Calu3 (cell line): ENCODE measurements at places on chromosomes 11 and 22. TPM values are rescaled to one million over a fixed set of nuclear protein-coding genes. Genes with fewer than 3 reads are reported as not detected.

DNA sequence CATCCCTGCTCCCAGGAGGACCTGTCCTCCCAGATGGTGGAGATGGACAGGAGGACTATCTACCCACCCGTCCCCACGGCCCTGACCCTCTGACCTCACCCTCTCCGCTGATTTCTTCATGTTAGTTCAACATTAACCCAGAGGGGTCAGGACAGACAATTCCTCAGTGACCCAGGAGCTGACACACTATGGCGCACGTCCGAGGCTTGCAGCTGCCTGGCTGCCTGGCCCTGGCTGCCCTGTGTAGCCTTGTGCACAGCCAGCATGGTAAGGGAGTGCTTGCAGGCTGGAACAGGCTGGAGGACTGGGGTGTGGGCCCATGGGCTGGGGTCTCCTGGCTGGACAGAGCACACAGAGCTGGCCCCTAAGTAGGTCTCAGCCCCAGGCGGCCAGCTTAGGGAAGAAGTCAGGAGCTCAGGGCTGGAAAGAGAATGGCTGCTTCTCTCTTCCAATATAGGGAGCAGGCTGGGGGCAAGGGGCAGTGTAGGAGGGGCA is at the start of gene F2:
F2 (plus strand) TSS at position 166 of the 495 bp plus-strand sequence; CDS start at position 189, 23 bp downstream.
- H3K4me1 ChIP-seq: no peaks in the 10 kb centered on the region
- no peaks in the 10 kb centered on the region for H3K27me3 ChIP-seq
- H3K27ac ChIP-seq: no peak within 1 kb of the TSS
- no peak within 1 kb of the TSS for H3K4me3 ChIP-seq

- H3K36me3 ChIP-seq: no peaks in the 10 kb centered on the region
- DNase-seq: no peak
- H3K4me3 ChIP-seq: no peak overlapping the region
- no peak overlapping the region for H3K27ac ChIP-seq
- no peaks in the 10 kb centered on the region for H3K4me1 ChIP-seq
- peaks cover 66% of the 10 kb centered on the region for H3K27me3 ChIP-seq
These were observed 661 bp downstream of the ADAMTS8 start for GRCh38 chr11:130427581-130428315.

GRCh38 chr11:76329983-76330382 is 50.9 kb downstream of the THAP12 start:
- peaks cover 11% of the 10 kb centered on the region for H3K27me3 ChIP-seq
- H3K4me1 ChIP-seq: peaks cover 8% of the 10 kb centered on the region
- no peak overlapping the region for H3K27ac ChIP-seq
- no peak overlapping the region for H3K4me3 ChIP-seq
- H3K36me3 ChIP-seq: no peaks in the 10 kb centered on the region

GRCh38 chr22:46002757-46003270 is 25.9 kb upstream of the WNT7B start:
- peaks cover 10% of the 10 kb centered on the region for H3K36me3 ChIP-seq
- no peak overlapping the region for H3K4me3 ChIP-seq
- no peak overlapping the region for H3K27ac ChIP-seq
- H3K27me3 ChIP-seq: peaks cover 34% of the 10 kb centered on the region
- peaks cover 15% of the 10 kb centered on the region for H3K4me1 ChIP-seq

- no peak for DNase-seq
- H3K36me3 ChIP-seq: no peaks in the 10 kb centered on the region
- H3K27ac ChIP-seq: no peak overlapping the region
These were observed 24.6 kb downstream of the LMO1 start for GRCh38 chr11:8239040-8239439.

- no peaks in the 10 kb centered on the region for H3K36me3 ChIP-seq
- no peak overlapping the region for H3K27ac ChIP-seq
- peaks cover 49% of the 10 kb centered on the region for H3K27me3 ChIP-seq
These were observed 64.7 kb upstream of the ASPHD2 start for GRCh38 chr22:26364066-26365015.

DNA sequence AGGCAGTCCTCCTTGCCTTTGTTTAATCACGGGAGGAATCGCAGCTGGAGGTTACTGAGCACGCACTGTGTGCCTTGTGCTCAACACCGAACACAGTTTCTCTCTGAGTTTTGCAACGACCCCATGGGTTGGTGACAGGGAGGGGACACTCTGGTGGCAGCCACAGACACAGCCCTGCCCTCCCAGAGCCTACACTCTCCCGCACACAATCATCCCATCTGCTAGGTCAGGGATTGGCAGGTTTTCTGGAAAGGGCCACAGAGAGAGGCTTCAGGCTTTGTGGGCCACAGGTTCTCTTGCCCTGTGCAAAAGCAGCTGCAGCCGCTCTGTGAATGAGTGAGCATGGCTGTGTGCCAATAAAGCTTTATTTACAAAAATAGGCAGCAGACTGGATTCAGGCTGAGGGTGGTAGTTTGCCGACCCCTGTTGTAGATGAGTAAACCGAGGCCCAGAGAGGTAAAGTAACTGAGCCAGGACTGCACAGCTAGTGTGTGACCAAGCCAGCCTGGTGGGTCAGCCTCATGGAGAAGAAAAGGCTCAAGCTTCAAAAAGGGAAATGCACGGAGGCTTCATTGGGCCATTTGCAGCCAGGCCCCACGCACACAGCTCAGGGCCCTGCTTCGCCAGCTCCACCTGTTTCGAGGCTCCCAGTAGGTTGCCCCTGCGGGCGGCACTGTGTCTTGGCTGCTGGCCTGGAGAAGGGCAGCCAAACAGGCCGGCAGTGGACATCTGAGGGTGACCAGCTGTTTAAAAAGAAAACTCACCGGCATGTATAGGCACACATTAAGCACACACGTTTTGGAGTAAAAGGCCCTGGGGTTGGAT is 16.3 kb downstream of the LTO1 start:
- no peak for DNase-seq
- no peak overlapping the region for H3K27ac ChIP-seq
- no peaks in the 10 kb centered on the region for H3K27me3 ChIP-seq
- no peak overlapping the region for H3K4me3 ChIP-seq
- peaks cover 34% of the 10 kb centered on the region for H3K36me3 ChIP-seq

- H3K4me1 ChIP-seq: peaks cover 16% of the 10 kb centered on the region
- H3K27ac ChIP-seq: no peak overlapping the region
- no peaks in the 10 kb centered on the region for H3K27me3 ChIP-seq
- DNase-seq: no peak
- no peaks in the 10 kb centered on the region for H3K36me3 ChIP-seq
These were observed 24.4 kb upstream of the A4GALT start for GRCh38 chr22:42745118-42745517.

- no peak overlapping the region for H3K4me3 ChIP-seq
- peaks cover 47% of the 10 kb centered on the region for H3K27me3 ChIP-seq
- H3K27ac ChIP-seq: no peak overlapping the region
- no peaks in the 10 kb centered on the region for H3K36me3 ChIP-seq
- H3K4me1 ChIP-seq: no peaks in the 10 kb centered on the region
These were observed 807 bp upstream of the WT1 start for GRCh38 chr11:32435942-32436750.

DNA sequence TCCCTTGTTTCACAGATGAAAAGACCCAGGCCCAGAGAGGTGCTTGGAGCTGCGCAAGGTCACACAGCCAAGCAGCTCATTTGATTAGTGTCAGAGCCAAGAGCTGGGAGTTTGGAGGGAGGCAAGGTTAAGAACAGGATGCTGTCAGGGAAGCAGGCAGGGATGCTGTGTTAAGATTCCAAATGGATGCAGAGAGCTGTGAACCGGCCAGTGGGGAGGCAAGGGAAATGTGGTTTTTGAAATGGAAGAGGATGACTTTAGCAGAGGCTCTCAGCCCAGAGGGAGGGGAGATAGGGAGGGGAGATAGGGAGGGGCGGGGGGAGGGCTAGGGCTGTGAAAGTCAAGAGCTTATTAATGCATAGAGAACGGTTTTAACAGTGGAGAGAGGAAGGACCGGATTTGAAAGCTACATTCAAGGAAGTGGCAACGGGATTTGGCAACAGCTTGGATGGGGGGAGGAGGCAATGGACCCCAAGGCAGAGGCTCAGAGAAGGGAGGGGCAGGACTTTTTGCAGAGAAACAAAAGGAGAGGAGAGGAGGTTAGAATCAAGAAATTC is 13.0 kb downstream of the RTN4RL2 start:
- H3K27me3 ChIP-seq: peaks cover 37% of the 10 kb centered on the region
- peaks cover 17% of the 10 kb centered on the region for H3K36me3 ChIP-seq
- no peak overlapping the region for H3K4me3 ChIP-seq
- no peak for DNase-seq

- no peak overlapping the region for H3K27ac ChIP-seq
- no peak for DNase-seq
- H3K4me3 ChIP-seq: no peak overlapping the region
- H3K27me3 ChIP-seq: no peaks in the 10 kb centered on the region
- H3K4me1 ChIP-seq: peaks cover 9% of the 10 kb centered on the region
- H3K36me3 ChIP-seq: peaks cover 14% of the 10 kb centered on the region
These were observed 40.2 kb upstream of the RBFOX2 start for GRCh38 chr22:36068776-36069344.

GRCh38 chr11:77074626-77075221 is 8.0 kb downstream of the CAPN5 start:
- H3K4me1 ChIP-seq: peaks cover 63% of the 10 kb centered on the region
- H3K27me3 ChIP-seq: no peaks in the 10 kb centered on the region
- peak overlapping the region; percentile 49 for H3K4me3 ChIP-seq
- peak overlapping the region; percentile 79 for H3K27ac ChIP-seq

GRCh38 chr11:61679296-61679695 is 895 bp upstream of the DAGLA start:
- H3K36me3 ChIP-seq: peaks cover 15% of the 10 kb centered on the region
- DNase-seq: no peak

GRCh38 chr11:83336993-83337392 is 50.8 kb upstream of the CCDC90B start:
- no peaks in the 10 kb centered on the region for H3K36me3 ChIP-seq
- DNase-seq: no peak
- no peak overlapping the region for H3K4me3 ChIP-seq

GRCh38 chr22:38963872-38964271 is 6.5 kb downstream of the APOBEC3A start:
- no peak overlapping the region for H3K27ac ChIP-seq
- H3K27me3 ChIP-seq: peaks cover 5% of the 10 kb centered on the region
- DNase-seq: peak; percentile 36
- H3K4me1 ChIP-seq: peaks cover 9% of the 10 kb centered on the region

DNA sequence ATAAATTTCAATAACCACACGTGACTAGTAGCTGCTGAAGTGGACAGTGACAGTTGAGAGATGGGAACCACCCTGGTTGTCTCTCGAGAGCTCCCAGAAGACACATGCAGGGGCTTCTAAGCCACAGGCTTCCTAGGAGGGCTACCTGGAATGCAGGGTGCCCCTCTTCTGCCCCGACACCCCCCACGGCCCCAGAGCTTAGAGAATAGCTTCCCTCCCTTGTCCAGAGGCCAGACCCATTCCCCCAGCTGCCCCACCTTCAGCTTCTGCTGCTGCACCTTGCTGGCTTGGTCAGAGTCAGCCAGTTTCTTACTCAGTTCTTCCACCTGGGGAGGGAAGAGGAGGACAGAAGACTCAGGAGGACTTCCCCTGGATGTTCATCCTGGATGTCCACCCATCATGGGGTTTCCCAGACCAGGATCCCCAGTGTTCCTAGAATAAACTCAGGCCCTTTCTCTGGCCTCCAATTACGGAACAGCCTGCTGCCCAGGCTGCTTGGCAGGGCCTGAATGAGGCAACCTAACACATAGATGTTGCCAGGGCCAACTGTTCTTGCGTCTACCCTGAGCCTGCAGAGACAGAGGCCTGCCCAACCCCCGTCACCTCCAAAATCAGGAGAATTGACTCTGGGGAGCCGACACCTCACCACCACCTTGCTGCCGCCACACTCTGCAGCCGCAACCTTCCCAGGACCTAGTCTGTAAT is 12.0 kb downstream of the IL18BP start:
- DNase-seq: no peak
- H3K27ac ChIP-seq: no peak overlapping the region

- H3K4me1 ChIP-seq: no peaks in the 10 kb centered on the region
- no peak overlapping the region for H3K4me3 ChIP-seq
- H3K27me3 ChIP-seq: no peaks in the 10 kb centered on the region
- peak overlapping the region; percentile 8 for H3K27ac ChIP-seq
- H3K36me3 ChIP-seq: no peaks in the 10 kb centered on the region
These were observed 338.6 kb downstream of the SHANK2 start for GRCh38 chr11:70913715-70914231.

GRCh38 chr11:14969901-14970323 is 2.2 kb downstream of the CALCA start:
- peaks cover 10% of the 10 kb centered on the region for H3K4me1 ChIP-seq
- peak; percentile 77 for DNase-seq
- no peaks in the 10 kb centered on the region for H3K36me3 ChIP-seq
- peaks cover 94% of the 10 kb centered on the region for H3K27me3 ChIP-seq
- H3K27ac ChIP-seq: no peak overlapping the region

GRCh38 chr11:103961010-103961409 is 75.4 kb upstream of the DDI1 start:
- no peaks in the 10 kb centered on the region for H3K36me3 ChIP-seq
- no peak for DNase-seq
- H3K4me1 ChIP-seq: no peaks in the 10 kb centered on the region
- no peak overlapping the region for H3K27ac ChIP-seq
- H3K27me3 ChIP-seq: no peaks in the 10 kb centered on the region
- no peak overlapping the region for H3K4me3 ChIP-seq

GRCh38 chr11:33868647-33869461 is 23.0 kb downstream of the LMO2 start:
- H3K27me3 ChIP-seq: peaks cover 94% of the 10 kb centered on the region
- H3K4me1 ChIP-seq: peaks cover 5% of the 10 kb centered on the region
- H3K36me3 ChIP-seq: peaks cover 7% of the 10 kb centered on the region

DNA sequence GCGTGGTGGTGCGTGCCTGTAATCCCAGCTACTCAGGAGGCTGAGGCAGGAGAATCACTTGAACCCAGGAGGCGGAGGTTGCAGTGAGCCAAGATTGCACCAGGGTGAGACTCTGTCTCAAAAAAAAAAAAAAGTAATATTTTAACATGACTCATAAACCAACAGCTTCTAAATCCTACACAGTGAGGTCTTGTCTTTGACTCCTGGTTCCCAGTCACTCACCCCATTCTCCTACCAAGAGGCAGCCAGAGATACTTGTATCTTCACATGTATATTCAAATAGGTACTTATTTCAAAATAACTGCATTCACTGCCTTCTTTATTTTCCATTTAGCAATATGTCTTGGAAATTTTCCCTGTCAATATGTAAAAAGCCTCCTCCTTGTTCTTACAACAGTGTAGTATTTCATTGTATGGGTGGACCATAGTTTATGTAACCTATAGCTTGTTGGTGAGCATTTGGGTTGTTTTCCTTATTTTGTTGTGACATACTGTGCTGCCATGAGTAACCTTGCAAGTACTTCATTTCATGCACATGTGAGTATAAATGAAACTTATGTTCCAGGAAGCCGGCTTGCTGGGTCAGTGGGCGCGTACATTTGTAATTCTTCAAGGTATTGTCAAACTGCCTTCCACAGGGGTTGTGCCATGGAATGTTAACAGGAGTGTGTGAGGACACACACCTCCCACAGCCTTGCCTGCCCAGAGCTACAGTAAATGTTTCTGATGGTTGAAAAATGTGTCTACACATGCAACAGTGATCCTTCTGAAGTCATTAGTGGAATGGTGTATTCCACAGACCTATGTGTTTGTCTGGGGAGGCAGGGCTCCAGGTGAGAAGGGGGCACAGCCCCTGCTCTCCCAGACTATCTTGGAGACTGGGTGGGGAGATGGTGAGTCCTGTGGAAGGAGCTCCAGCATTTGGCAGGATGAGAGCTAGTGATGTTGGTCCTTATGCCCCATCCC is 47.9 kb downstream of the OSBP2 start:
- no peaks in the 10 kb centered on the region for H3K27me3 ChIP-seq
- no peak for DNase-seq
- no peak overlapping the region for H3K4me3 ChIP-seq
- H3K27ac ChIP-seq: no peak overlapping the region

Gene MYO7A
- 3.7 and 5.2 TPM in 2 replicates for total RNA-seq

Gene RFPL1
- total RNA-seq: not detected in 2 replicates

Gene LYVE1
- not detected in 2 replicates for total RNA-seq

Gene KCNC1
- 0.10 and 0.26 TPM in 2 replicates for total RNA-seq

Gene GAL3ST3
- total RNA-seq: not detected in 2 replicates

Gene MS4A12
- total RNA-seq: not detected in 2 replicates

Gene PARVG
- not detected in 2 replicates for total RNA-seq

Gene PTPN5
- total RNA-seq: not detected in 2 replicates

Gene TSPO
- 185 and 195 TPM in 2 replicates for total RNA-seq

Gene TUBA8
- 2.4 and 2.6 TPM in 2 replicates for total RNA-seq

Gene GSTT2
- total RNA-seq: 0.64 and 0.85 TPM in 2 replicates

Gene CSKMT
- total RNA-seq: 17.7 and 23.1 TPM in 2 replicates
